ENCODE measurements at places on chromosomes 3 and 15.

GRCh38 chr3:148556664-148557063 lies 141.0 kb upstream of the AGTR1 start:
- DNase-seq = no peak

GRCh38 chr3:29384640-29385039 lies 103.8 kb downstream of the RBMS3 start:
- DNase-seq = no peak

DNA sequence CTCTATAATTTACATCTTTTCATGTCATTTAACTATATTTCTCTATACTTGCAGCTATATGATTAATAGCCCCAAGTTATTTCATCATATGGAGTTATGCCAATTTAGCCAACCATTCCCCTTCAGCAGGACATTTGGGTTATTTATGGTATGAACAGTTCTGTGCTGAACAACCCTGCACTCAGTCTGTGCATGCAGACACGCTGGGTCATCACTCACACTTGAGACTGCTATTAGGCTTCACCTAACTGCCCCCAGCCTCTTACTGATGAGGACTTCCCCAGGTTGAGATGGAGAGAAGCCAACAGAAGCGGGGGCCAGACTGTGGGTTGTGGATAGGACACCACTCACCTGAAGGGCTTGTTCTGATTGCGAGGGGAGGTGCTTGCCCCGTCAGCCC lies 7.3 kb downstream of the TADA3 start:
- DNase-seq = no peak

DNA sequence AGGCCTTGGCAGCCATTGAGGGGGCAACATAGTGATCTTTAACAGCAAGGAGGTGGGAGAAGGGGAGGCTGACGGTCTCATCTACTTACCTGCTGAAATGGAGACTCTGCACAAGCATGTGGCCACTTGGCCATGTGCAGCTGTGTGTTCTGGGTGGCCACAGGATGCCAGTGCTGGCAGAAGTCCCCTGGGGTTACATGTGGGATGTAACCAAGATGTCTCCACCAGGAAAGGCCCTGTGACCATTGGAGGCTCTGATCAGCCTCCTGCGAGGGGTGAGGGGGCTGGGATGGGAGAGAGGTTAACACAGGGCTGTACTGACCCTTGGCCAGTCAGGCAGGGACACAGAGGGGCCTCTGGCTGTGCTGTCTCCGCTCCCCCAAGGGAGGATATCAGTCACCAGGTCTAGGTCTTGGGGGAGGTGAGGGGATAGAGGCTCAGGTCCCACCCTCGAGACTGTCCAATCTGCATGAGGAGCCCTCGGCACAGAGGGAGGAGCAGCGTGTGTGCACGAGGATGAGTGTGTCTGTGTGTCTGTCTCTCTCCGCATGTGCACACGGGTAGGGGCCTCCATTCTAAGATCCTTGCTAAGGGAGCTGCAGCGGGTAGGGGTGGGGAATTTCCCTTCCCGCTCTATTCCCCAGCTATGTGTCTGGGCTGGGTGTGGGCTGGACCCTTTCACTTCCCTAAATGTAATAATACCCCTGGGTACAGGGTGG lies 19.5 kb downstream of the PRKCD start:
- DNase-seq = peak; percentile 60

GRCh38 chr3:47409688-47410416 lies 29.0 kb downstream of the PTPN23 start:
- DNase-seq = no peak

DNA sequence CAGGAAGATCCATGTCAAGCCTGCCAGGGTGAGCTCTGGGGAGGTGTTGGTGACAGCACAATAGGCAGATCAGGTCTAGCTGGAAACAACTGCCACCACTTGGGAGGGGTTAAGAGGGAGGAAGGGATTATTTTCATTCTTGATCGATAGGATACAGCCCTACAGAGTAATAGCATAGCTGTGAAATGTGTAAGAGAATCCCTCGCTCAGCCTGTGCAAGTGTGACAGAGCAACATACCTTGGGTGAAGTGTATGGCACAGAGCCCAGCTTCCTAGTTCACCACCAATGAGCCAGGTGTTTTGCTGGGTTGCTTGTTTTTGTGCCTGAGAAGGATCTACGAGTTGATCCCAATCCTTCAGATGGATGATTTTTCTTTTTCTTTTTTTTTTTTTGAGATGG lies 9.2 kb upstream of the DCUN1D1 start:
- DNase-seq = no peak

- DNase-seq = no peak
These were observed 16.5 kb downstream of the SEMA3G start for GRCh38 chr3:52428151-52429005.

- no peak for DNase-seq
These were observed 67.9 kb downstream of the CACNA2D2 start for GRCh38 chr3:50435371-50436113.

DNA sequence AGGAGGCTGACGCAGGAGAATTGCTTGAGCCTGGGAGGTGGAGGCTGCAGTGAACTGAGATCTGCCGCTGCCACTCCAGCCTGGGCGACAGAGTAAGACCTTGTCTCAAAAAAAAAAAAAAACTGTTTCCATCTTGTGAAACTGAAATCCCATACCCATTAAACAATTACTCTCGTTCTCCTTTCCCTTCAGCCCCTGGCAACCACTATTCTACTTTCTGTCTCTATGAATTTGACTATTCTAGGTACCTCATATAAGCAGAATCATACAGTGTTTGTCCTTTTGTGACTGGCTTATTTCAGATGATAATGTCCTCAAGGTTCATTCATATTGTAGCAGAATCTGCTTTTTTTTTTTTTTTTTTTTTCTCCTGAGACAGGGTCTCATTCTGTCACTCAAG lies 51.5 kb upstream of the UBE2E1 start:
- no peak for DNase-seq

GRCh38 chr3:175512700-175513099 lies 653.6 kb downstream of the NAALADL2 start:
- DNase-seq = no peak

- DNase-seq = no peak
These were observed 16.8 kb upstream of the COLQ start for GRCh38 chr3:15538345-15538744.

- DNase-seq = no peak
These were observed 46.2 kb downstream of the TBL1XR1 start for GRCh38 chr3:177150970-177151627.

- DNase-seq = no peak
These were observed 122.6 kb downstream of the KCNMB2 start for GRCh38 chr3:178658694-178659325.

- DNase-seq = no peak
These were observed 148.6 kb downstream of the IMPG2 start for GRCh38 chr3:101171681-101172191.

DNA sequence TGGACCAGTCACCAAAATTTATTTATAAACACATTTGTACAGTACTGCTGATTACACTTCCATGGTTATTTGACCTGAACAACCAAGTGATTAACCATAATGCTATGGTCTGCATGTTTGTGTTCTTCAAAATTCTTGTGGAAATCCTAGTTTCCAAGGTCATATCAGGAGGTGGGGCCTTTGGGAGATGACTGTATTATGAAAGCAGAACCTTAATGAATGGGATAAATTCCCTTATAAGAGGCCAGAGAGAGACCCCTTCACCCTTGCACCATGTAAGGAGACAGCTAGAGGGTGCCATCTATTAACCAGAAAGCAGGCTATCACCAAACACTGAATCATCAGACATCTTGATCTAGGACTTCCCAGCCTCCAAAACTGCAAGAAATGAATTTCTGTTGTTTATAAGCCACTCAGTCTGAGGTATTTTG lies 1.9 kb downstream of the SCAPER start:
- DNase-seq = no peak

DNA sequence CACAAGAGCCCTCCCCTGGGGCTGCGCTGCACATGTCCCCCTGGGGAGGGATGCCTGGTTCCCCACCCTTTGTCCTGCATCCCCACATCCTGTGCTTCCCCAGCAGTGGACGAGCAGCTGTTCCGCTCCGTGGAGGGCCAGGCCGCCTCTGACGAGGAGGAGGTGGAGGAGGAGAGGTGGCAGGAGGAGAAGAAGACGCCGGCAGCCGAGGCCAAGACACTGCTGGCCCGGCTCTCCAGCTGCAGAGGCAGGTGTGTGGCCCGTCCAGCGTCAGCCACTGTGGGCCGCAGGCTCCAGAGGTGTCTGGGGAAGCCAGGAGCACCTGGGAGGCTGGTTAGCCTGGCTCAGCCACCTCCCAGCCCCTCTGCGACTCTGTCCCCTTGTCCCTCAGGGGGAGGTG lies 27.9 kb upstream of the GP9 start:
- DNase-seq = no peak

DNA sequence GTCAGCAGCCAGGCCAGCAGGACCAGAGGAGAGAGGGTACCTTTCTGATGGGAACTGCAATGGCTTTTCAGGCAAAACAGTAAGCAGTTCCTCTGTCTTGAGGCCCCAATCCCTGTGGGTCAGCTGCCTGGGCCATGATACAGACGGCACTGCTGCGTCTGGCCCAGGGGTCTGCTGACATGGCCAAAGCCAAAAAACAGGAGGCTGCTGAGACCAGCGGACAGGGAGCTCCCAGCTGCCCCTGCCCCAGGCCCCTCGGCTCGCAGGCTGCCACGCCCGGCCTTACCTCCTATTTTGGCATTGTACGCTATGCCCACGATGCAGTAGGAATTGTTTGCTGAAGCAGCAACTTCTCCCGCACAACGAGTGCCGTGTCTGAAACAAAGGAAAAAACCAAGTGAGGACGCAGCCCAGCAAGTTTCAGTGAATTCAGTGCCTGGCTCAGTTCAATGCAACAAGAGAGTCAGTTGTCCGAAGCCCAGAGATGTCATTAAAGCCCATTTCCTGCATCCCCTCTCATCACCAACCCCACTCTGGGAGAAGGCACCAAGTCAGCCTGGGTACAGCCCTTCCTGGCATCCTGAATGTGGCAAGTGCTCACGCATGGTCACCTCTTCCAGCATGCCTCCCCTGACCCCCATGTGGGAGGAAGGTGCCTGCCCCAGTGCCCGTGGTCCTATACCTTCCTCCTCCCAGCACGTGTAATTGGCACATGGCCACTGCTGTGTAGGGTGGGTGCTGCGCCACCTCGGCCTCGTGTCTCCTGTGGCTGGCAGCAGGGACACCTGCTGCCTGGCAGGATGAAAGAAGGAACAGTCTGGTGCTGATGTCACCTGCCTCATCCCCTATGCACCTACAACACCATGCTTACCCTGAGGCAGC lies 61.7 kb downstream of the PCSK6 start:
- DNase-seq = no peak

GRCh38 chr3:196772102-196772501 lies 32.4 kb downstream of the PAK2 start:
- no peak for DNase-seq

GRCh38 chr3:49460188-49460890 lies 9.7 kb upstream of the DAG1 start:
- no peak for DNase-seq

DNA sequence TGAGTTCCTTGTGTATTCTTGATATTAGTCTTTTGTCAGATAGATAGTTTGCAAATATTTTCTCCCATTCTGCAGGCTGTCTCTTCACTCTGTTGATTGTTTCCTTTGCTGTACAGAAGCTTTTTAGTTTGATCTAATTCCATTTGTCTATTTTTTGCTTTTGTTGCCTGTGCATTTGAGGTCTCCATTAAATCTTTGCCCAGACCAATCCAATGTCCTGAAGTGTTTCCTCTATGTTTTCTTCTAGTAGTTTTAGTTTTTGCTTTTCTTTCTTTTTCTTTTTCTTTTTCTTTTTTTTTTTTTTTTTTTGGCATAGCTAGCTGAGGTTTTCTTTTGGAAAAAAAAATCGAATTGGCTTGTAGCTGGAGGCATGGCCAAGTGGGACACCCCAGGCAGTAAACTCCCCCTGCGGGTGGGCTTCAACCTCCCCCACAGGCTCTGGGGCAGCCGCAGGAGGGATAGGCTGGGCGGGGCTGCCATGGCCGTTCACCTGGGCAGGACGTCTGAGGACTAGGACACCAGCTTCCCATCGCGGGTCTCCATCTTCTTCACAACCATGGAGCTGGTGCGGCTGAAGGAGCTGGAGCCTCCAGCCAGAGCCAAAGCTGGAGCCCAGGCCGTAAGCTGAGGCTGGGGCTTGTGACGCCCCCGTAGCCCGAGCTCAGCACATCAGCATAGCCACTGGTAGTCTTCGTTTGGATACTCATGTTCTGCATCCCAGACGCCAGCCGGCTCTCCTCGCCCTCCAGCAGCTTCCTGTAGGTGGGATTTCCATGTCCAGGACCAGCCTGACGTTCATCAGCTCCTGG lies 16.2 kb upstream of the PSTPIP1 start:
- no peak for DNase-seq

DNA sequence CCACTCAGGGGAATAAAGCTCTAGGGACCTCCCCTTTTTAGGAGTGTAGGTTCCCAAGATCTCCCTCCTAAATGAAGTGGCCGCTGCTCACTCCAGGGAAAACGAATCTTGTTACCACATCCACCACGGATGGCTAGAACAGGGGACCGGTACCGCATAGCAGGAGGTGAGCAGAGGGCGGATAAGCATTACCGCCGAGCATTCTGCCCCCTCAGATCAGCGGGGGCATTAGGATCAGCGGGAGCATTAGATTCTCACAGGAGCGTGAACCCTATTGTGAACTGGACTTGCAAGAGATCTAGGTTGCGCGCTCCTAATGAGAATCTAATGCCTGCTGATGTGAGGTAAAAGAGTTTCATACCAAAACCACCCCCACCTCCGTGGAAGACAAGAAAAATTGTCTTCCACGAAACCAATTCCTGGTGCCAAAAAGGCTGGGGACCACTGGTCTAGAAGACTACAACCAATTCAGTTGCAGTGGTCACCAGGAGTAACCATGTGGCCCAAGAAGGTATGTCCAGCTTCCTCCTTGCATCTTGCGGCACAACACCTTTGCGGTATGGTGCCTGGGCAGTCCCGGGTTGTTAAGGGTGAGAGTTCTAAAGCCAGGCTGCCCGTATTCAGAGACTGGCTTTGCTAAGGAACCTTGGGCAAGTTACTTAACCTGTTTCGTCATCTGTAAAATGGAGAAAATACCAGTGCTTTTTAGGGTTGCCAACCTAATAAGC lies 1.1 kb upstream of the SS18L2 start:
- DNase-seq = no peak

GRCh38 chr3:44974416-44974815 lies 1.6 kb downstream of the ZDHHC3 start:
- DNase-seq = no peak

- no peak for DNase-seq
These were observed 47.9 kb downstream of the OPA1 start for GRCh38 chr3:193640728-193641439.

- DNase-seq = no peak
These were observed 11.3 kb downstream of the RAB8B start for GRCh38 chr15:63200464-63201249.

DNA sequence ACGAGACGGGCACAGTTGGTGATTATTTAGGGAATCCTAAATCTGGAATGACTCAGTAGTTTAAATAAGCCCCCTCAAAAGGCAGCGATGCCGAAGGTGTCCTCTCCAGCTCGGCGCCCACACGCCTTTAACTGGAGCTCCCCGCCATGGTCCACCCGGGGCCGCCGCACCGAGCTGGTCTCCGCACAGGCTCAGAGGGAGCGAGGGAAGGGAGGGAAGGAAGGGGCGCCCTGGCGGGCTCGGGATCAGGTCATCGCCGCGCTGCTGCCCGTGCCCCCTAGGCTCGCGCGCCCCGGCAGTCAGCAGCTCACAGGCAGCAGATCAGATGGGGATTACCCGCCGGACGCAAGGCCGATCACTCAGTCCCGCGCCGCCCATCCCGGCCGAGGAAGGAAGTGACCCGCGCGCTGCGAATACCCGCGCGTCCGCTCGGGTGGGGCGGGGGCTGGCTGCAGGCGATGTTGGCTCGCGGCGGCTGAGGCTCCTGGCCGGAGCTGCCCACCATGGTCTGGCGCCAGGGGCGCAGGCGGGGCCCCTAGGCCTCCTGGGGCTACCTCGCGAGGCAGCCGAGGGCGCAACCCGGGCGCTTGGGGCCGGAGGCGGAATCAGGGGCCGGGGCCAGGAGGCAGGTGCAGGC lies 318.0 kb downstream of the FGF12 start:
- DNase-seq = no peak
